ENCODE measurements at places on chromosomes 16 and 17. TPM values are rescaled to one million over a fixed set of nuclear protein-coding genes. Genes with fewer than 3 reads are reported as not detected.

GRCh38 chr17:50110591-50111349 is 15.6 kb downstream of the PDK2 start:
- no peak for DNase-seq

- DNase-seq, result no peak
Measured at GRCh38 chr16:88451586-88452481, 1.2 kb upstream of the ZFPM1 start.

GRCh38 chr16:55643161-55643970 is 12.4 kb upstream of the SLC6A2 start:
- peak; percentile 55 for DNase-seq

ARL4D gene
- total RNA-seq, result 8.3 TPM

MT1G gene
- total RNA-seq, result 4.8 TPM

HSD17B2 gene
- 17.8 TPM for total RNA-seq

GRCh38 chr16:50523710-50524109 is 24.5 kb upstream of the NKD1 start:
- DNase-seq, result peak; percentile 47

PMFBP1 gene
- 2.6 TPM for total RNA-seq

DNA sequence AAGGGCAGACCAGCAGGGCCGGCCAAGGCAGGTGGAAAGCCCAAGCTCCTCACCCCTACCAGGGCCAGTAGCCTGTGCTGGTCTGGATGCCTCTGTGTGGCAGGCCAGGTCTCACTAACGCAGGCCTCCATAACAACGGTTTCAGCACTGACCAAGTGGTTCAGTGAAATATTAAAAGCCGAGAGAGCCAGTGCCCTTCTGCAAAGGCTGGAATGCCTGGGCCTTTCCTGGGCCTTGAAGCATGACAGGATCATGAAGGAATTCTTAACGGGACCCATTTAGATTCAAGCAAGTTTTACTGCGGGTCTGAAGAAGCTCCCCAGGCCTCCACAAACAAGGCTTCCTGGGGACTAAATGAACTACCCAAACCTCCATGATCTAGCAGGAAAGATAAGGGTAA is 16.3 kb downstream of the ADAD2 start:
- no peak for DNase-seq

DOC2B gene
- 3.1 TPM for total RNA-seq

DNA sequence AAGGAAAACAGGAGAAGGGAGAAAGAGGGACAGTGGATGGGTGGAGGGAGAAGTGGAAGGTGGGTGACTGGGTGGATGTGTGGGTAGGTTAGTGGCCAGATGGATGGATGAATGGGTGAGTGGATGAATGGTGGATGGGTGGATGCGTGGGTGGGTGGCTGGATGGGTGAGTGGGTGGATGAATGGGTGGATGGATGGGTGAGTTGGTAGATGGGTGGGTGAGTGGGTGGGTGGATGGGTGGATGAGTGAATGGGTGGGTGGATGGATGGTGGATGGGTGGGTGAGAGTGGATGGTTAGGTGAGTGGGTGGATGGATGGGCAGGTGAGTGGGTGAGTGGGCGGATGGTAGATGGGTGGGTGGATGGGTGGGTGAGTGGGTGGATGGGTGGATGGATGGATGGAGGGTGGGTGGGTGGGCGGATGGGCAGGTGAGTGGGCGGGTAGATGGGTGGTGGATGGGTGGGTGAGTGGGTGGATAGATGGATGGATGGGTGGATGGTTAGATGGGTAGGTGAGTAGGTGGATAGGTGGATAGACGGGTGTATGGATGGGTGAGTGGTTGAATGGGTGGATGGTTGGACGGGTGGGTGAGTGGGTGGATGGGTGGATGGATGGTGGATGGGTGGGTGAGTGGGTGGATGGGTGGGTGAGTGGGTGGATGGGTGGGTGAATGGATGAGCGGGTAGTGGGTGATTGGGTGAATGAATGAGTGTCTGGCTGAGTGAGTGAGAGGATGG is 702 bp upstream of the MARVELD3 start:
- DNase-seq, result no peak

PRAC2 gene
- total RNA-seq, result not detected

SMIM36 gene
- not detected for total RNA-seq

GRCh38 chr17:73452009-73452408 is 140.2 kb upstream of the CDC42EP4 start:
- no peak for DNase-seq

DNA sequence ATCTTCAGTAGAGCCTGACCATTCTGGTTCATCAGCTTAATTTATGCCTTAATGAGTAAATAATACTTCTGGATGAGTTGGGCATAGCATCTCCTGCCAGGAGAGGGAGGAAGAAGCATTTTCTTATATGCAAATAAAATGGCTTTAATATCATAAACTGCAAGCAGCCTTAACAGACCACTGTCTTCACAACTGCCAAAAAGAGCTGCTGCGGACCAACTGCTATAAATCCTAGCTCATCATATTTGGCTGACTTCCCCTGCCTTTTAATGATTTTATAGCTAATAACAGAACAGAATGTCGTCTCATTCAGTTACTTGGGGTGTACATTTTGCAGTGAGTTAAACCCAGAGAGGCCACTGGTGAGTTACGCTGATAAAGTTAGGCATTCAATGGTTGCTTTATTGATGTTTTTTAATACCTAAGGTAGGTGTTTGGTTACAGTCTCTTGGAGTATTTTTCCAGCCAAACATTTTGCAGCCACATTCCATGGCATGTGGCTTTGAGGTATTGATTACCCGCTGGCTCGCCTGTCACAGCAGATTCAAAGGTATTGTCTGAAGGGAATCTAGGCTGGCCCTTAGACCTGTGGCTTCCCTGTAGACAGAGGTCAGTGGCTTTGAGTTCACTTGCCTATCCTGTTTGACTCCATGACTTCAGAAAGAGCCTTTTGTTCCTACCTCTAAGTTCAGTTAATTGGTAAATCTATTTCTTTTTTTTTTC is 16.4 kb downstream of the FAM20A start:
- DNase-seq, result no peak

GRCh38 chr16:13426269-13426668 is 493.7 kb upstream of the ERCC4 start:
- no peak for DNase-seq

ZP2 gene
- total RNA-seq, result not detected

DNA sequence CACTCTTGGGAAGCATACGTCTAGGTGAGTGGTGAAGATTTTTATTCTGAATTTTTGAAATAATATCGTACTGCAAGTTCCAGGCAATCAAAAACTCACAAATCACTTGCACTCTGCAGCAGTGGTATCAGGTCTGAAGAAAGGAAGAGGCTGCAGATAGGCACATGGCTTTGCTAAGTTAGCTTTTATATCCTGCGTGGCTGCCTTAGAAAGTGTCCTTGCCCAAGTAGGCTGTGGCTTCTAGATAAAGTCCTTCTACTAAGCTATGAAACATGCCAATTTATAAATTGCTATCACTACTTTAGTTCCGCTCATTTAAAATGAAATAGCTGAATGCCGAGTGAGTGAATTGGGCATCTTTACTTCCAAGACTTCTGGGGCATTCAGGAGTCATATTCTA is 17.9 kb downstream of the WWOX start:
- no peak for DNase-seq

OR4D1 gene
- total RNA-seq, result not detected

- DNase-seq, result no peak
Measured at GRCh38 chr17:73757420-73757819, 113.2 kb upstream of the SDK2 start.

DNA sequence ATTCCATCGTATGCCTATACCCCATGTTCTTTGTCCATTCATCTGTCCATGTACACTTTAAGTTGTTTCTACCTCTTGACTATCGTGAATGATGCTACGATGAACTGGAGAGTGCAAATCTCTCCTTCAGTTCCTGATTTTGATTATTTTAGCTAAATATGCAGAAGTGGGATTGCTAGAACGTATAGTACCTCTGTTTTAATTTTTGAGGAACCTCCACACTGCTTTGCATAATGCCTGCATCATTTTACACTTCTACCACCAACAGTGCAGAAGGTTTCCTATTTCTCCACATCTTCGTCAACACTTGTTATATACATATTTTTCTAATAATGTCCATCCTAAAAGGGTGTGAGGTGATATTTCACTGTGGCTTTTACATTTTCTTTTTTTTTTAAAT is 43.9 kb downstream of the SDR42E1 start:
- no peak for DNase-seq

DNA sequence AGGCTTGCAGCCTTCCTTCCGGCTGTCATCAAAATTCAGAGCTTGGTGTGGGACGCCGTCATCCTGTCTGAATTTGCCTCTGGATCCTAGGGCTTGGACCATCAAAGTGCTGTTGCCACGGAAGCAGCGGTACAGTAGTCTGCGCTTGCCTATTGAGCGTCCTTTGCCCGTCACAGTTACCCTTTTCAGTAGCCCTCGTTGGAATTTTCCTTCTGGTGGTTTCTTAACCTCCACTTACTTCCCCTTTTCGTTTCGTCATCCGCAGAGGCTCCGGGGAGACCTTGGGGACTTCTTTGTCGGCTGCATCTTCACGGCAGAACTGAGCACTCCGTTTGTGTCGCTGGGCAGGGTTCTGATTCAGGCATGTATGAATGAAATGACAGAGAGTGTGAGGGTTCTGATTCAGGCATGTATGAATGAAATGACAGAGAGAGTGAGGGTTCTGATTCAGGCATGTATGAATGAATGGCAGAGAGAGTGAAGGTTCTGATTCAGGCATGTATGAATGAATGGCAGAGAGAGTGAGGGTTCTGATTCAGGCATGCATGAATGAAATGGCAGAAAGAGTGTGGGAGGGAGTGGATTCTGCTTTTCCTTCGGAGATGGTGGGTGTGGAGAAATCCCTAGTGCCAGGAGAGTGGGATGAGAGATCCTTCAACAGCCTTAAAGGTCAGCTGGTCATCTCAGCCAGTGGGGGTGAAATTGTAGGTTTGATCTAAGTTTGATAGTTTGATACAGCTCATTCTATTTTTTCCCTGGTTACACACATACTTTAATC is 8.0 kb downstream of the TLCD3A start:
- DNase-seq, result no peak

DNA sequence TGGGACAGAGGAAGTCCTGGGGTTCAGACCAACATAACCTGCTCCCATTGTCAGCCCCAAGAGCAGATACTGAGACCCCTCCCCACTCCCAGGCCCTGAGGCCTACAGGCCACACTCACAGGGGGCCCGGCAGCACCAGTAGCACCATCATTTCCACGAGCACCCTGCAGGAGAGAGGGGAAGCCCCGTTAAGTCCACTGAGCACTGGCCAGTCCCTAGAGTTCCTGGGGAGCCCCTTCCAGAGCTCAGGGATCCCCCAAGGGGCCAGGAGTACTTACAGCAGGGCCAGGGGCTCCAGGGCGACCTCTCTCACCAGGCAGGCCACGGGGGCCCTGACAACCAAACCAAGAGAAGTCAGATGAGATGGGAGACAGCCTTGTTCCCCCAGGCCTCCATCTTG is 5.4 kb downstream of the COL1A1 start:
- DNase-seq, result no peak

GRCh38 chr17:79813297-79814126 is 16.6 kb upstream of the CBX8 start:
- peak; percentile 74 for DNase-seq

- DNase-seq, result no peak
Measured at GRCh38 chr17:17125136-17126084, 80.7 kb downstream of the PLD6 start.

KRT24 gene
- total RNA-seq, result 0.43 TPM

TMED6 gene
- total RNA-seq, result 5.3 TPM

EPX gene
- total RNA-seq, result not detected

DNA sequence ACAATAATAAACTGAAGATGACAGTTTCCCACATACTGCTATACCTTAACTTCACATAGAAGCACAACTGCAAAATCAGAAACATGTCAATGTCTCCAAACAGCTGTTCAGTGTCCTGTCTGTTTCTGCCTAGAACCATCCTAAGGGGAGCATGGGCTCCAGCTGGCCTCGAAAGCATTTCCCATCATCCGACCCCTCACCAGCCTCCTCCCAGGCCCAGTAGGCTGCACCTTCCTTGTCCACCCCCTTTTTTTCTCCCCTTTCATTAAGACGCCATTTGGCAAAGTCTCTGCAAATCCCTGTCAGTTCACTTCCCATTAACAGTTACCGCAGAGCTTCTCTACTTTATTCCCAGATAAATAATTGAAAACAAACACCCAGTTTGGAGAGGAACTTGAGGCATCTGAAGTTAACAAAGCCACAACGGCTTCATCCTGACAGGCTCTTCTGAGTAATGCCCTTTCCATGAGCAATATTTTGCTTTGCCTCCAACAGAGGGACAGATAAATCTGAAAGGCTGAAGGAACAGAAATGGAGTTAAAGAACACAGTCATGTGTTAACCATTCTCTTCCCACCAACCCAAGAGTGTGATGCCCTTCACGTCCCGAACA is 65.3 kb downstream of the SLC39A11 start:
- no peak for DNase-seq

PRRT2 gene
- total RNA-seq, result 15.1 TPM

- DNase-seq, result peak; percentile 80
Measured at GRCh38 chr17:49851387-49852291, 3.8 kb upstream of the TAC4 start.

DNA sequence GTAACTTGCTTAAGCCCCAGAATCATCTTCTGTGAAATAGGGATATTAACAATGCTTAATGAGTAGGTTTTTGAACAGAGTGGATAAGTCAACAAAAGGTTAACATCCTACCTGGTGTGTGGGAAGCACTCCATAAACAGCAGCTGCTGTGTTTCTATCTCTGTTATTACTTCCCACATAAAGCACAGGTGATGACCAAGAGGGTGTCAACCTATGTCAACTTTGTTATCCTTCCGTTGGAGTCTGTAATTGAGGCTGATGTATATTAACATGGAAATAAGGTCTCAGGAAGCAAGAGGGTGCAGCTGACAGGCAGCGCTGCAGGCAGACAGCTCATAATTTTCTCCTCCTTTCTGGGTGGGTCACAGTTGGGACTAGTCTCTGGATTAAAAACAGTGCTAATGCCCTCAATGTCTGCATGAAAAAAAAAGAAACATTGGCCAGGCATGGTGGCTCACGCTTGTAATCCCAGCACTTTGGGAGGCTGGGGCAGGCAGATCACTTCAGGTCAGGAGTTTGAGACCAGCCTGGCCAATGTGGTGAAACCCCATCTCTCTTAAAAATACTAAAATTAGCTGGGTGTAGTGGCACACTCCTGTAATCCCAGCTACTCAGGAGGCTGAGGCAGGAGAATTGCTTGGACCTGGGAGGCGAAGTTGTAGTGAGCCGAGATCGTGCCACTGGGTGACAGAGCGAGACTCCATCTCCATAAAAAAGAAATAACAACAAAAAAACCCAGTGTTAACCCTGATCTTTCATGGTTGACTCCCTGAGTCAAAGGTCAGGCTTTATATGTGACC is 269.6 kb downstream of the SNX29 start:
- DNase-seq, result no peak

GRCh38 chr16:52957199-52957598 is 95.5 kb downstream of the CHD9NB start:
- DNase-seq, result no peak

PRKCB gene
- 0.95 TPM for total RNA-seq

NPTX1 gene
- total RNA-seq, result 4.7 TPM

DNA sequence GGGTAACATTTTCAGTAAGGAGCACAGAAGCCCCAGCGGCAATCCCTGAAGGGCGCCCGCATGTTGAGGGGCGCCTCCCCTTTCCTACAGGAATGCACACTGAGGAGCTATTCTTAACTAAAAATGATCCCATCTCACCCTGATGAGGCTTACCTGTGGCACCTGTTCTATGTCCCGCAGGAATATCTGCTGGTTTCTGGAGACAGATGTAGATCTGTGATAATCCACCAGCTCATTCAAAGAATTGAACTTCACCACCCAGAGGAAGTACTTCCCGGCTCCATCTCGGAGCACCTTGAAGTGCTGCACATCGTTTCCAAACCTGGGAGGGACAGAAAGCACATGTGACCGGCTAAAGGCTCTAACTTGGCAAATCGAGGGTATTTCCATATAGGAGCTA is 32.3 kb upstream of the SLC25A19 start:
- no peak for DNase-seq
